ENCODE measurements at places on chromosomes 2 and 18.

DNA sequence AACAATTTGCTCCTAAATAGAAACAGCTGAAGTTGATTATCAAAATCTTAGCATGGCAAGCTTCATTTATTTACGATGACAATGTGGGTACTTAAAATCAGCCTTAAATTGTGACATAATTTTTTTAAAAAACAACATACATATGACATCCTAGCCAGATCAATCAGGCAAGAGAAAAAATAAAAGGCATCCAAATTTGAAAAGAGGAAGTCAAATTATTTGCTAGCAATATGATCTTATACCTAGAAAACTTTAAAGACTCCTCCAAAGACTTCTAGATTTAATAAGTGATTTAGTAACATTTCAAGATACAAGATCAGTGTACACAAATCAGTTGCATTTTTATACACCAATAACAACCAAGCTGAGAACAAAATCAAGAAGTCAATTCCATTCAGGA, 14.3 kb upstream of the PPP3R1 start:
- DNase-seq = no peak

- no peak for DNase-seq
Measured at GRCh38 chr18:551404-552061, 28.6 kb upstream of the CETN1 start.

GRCh38 chr2:26067980-26068507, 34.2 kb downstream of the RAB10 start:
- no peak for DNase-seq

GRCh38 chr2:234459401-234460009, 37.4 kb downstream of the ARL4C start:
- DNase-seq = no peak

DNA sequence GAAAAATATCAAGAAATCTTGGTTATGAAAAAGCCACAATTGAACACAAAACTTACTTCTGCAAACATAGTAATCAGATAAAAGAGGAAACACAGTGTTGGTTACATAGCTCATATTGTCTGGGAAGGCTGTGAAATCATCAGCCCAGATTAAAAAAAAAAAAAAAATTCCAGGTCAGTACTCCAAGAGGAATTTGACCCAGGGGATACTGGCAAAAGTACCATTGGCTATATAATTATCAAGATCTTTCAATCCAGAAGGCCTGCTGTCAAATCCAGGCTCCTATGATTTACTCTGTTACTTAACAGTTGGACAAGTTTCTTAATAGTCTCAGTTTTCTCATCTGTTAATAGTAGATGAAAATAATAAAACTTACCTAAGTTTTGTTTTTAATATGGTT, 12.9 kb upstream of the IKZF2 start:
- no peak for DNase-seq

- DNase-seq = no peak
Measured at GRCh38 chr2:189797902-189798301, 13.7 kb downstream of the PMS1 start.

DNA sequence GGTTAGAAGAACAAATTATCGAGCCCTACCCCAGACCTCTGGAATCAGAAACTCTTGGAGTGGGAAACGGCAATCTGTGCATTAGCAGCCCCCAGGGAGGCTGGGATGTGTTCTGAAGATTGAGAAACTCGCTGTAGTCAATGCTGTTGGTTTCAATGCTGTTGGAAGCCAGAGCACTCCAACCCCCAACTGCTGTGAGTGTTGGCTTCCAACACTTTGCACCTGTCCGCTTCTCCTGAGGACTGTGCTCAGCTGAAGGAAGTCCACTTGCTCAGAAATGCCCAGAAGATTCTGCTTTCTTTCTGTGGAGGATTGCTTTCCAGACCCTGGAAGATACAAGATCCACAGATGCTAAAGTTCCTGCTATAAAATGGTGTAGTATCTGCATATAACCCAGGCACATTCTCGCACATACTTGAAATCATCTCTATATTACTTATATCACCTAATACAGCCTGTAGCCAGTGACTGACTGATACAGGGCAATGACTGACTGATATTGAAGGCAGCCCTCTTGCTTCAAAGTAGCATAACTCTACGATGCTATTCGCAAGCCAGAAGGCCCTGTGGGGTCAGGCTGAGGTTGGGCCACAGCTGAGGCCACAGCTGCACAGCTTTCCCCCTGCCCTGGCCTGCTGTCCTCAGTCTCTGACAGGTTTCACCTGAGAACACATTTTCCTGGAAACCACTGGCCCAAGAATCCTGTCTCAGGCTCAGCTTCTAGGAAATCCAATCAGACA, 757.7 kb upstream of the ID2 start:
- DNase-seq = no peak
